AG04450 (cell line): ENCODE measurements at places on chromosomes 7 and 10.

DNA sequence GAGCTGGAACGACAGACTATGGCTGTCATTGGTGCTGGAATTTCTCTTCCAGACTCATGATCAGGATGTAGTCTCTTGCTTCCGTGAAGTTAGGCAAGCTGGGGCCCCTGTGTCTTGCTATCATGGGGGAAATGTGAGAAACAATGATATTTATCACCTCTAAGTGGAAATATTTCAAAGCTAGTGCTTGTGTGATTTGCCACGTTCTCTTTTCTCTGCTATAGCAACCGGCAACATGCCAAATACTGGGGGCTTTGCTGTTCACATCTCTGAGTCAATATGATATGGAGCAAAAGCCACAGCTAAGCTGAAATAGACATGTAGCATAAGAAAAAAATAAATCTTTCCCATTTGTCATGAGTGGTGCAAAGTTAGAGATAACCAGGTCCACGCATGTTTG, 668.2 kb upstream of the IGFBP3 start:
- no peak for DNase-seq

GRCh38 chr10:124904796-124905195, 37.1 kb upstream of the ZRANB1 start:
- no peak for DNase-seq

DNA sequence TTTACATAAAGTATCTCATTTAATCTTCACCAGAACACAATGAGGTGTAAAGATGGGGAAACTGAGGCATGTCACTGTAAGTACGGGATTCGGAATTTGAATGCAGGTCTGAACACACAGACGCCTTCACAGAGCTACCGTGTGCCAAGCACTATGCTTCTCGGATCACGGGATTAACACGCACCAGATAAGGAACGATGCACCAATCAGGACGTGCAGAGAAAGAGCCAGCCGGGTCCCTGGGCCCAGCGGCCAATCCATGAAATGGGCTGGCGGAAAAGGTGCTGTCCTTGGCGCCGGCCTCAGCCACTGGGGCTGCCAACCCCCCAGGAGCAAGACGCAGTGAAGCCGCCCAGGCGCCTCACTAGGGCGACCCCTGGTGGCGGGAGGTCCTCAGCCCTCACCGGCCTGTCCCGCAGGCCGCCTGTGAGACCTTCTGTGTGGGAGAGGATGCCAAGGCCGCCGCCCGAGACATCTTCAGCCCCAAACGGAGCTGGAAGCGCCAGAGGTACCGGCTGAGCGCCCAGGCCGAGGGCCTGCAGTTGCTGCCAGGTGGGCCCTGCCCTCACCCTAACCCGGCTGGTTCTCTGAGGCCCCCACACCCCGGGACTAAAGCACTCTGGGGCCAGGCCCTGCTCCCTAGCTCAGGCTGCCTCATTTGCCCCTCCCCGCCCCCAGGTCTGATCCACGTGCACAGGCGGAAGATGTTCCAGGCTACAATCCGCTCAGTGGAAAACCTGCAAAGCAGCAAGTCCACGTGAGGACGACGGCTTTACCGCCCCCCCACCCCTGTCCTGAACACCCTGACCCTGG, 15.6 kb downstream of the ATG9B start:
- DNase-seq, result no peak

GRCh38 chr7:130887182-130887956, 153.4 kb upstream of the KLF14 start:
- no peak for DNase-seq

GRCh38 chr7:49172639-49173038, 248.3 kb downstream of the CDC14C start:
- no peak for DNase-seq

DNA sequence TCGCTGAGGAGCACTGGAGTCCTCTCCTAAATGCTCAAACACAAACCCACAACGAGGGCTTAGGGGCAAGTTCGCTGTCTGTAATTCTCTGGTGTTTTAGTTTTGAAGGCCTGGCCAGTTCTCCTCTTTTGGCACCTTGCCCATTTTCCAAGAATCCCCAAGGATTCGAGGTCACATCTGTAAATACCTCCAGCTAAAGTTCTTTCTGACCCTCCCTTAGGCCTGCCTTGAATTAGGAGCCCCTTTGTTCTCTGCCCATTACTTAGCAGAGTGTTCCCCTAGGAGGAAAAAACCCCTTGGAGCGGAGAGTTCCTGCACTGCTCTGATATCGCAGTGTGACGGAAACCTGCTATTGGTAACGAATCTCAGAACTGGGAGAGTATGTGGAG, 743 bp upstream of the PYROXD2 start:
- no peak for DNase-seq

DNA sequence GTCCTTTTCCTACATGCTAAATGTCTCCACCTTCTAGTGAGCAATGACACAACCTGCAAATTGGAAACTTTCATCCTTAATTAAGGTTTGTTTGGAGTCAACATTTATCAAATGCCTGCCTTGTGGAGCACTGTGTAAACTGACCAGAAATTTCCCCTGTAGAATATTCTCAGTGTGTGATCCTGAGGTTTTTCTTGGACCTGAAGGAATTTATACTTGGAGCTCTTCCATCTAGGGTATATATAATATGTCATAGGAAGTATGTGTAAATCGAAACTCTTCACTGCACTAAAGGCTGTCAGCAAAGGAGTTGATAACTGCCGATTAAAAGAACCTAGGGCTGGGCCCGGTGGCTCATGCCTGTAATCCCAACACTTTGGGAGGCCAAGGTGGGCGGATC, 152.4 kb downstream of the NSUN6 start:
- no peak for DNase-seq

DNA sequence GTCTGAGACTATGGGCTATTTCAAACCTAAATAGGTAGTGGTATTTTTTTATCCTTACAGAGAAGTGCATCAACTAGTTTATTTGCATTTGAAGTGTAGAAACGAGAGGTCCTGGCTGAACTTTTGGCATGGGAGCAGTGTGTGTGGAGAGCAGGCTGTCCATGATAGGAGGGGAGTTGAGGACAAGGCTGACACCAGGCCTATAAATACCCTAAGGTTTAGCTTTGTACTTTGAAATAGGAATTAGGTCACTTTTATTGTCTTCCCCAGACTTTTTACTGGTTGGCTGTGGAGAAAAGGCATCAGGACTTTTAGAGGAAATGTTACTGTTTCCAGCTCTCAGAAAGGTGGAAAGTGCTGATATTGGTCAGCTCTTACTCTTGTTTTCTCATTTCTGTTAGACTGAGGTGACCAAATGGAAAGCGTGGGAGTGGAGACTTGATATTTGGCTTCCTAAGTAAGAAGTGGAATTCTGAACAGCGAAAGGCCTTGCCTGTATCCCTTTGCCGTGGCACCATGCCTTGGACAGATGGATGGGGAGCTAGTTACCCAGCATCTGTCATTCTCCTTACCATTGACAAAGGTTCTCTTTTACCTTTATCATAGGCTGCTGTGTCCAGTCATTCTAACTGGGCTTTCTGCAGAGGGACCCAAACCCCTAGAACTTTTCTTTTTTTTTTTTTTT, 46.0 kb downstream of the GBF1 start:
- no peak for DNase-seq

DNA sequence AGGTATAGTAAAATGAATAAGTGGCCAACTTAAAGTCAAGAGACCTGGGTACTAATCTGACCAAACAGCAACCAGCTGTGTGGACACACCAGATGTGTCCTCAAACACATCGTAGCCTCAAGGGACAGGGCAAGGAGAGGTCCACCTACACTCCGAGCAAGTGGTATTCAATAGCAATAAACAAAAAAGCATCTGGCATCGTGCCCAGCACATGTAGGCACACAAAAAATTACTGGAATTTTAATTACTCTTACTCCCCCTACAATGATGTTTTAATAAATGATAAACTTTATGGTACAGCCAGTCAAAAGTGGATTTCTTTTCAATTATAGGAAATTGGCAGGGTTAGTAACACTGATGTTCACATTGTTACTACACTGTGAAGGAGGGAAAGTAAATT, 3.5 kb upstream of the RGS10 start:
- no peak for DNase-seq

GRCh38 chr10:129381741-129382140, 85.3 kb upstream of the MGMT start:
- DNase-seq, result no peak

DNA sequence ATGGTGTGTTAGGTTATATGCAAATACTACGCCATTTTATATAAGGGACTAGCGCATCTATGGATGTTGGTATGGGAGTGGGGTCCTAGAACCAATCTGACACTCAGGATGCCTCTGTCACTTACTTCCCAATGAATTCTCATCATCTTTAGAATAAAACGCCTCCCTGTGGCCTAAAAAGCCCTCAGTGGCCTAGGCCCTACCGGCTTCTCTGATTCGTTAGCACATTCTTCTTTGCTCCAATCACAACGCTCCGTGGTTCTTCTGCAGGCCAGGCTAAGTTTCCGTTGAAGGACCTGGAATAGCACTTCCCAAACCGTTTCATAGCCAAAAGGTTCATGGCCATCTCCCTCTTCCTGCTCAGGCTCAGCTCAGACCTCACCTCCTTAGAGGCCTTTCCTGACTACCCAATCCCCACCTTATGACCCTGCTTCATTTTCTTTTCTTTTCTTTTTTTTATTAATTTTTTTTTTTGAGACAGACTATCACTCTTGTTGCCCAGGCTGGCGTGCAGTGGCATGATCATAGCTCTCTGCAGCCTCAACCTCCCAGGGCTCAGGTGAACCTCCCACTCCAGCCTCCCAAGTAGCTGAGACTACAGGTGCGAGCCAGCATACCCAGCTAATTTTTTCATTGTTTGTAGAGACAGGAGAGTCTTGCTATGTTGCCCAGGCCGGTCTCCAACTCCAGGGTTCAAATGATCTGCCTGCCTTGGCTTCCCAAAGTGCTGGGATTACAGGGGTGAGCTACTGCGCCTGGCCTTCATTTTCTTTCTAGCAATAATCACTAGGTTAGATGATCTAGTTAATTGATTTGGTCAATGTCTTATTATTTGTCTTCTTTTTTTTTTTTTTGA, 24.5 kb upstream of the YWHAG start:
- DNase-seq, result no peak

DNA sequence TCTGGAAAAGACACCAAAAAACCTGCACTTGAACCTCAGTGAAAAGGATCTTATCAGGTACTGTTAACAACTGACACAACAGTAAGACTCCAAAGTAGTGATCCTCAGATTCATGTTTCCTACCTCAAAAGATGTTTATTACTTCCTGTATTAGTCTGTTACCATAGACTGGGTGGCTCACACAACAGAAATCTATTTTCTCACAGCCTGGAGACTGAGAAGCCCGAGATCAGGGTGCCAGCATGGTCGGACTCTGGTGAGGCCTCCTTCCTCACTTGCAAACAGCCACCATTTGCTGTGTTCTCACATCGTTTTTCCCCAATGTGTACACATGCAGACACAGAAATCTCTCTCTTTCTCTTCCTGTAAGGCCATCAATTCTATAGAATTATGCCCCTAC, 154.0 kb upstream of the THSD7A start:
- no peak for DNase-seq

GRCh38 chr10:15859509-15859905, 800 bp downstream of the MINDY3 start:
- DNase-seq, result no peak

GRCh38 chr10:126439942-126440341, 51.7 kb upstream of the ADAM12 start:
- DNase-seq, result no peak

DNA sequence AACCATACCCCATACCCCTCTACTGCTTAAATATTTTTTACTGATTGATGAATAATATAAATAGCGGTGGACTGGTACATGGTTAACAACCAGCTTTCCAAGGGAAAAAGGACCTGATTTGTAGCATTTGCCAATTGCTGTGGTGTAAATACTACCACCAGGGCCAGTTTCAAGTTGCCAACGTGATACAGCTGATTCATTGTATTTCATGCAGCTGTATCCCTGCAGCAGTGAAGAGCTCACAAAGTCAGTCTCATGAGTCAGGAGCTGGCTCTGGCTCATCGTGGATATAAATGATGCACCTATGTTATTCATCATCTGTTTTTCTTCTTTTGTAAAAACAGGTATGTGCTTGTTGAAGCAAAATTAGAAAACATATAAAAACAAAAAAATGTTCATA, 15.2 kb downstream of the CALML5 start:
- no peak for DNase-seq

DNA sequence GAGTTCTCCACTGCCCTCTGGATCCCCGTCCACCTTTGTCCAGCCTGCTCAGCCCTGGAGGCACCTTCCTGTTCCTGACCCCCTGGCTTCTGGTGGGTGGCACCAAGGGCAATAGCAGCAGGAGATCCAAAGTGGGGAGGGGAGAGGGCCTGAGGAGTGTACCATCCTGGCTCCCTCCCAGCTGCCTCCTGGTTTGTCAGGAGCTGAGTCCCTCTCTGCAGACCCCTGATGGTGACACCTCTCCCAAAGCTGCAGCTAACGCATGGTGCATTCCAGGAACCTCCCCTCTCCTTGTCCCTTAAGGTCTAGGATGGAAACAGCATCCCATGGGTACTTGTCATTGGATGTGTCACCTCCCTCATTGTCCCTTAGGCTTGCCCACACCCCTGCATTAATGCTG, 39.6 kb downstream of the VSTM4 start:
- no peak for DNase-seq

GRCh38 chr7:145169908-145170307, 334.1 kb upstream of the TPK1 start:
- DNase-seq, result no peak

DNA sequence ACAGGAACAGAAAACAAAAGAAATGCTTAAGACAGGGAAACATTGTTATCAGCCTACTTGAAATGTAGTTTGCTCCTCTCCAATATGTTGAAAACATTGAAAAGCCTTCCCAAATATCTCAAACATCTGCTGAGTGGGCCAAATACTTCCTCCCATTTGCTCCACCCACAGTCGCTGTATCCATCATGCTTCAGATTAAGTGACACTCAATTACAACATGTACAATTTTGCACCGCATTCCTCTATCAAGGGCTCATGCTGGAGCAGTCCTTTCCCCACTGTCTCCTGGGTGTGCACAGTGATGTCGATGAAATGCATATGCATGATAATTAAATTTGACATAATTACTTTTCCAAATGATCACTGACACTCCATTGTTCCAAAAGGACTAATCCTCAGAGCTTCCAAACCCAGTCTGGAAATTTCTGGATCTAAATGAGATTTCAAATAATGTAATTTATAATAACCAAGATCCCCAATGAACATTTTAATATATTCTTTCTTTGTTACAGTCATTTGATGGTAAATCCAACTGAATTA, 604.6 kb downstream of the GRID1 start:
- no peak for DNase-seq

GRCh38 chr10:96588616-96589419, 2.0 kb upstream of the TM9SF3 start:
- DNase-seq, result no peak

DNA sequence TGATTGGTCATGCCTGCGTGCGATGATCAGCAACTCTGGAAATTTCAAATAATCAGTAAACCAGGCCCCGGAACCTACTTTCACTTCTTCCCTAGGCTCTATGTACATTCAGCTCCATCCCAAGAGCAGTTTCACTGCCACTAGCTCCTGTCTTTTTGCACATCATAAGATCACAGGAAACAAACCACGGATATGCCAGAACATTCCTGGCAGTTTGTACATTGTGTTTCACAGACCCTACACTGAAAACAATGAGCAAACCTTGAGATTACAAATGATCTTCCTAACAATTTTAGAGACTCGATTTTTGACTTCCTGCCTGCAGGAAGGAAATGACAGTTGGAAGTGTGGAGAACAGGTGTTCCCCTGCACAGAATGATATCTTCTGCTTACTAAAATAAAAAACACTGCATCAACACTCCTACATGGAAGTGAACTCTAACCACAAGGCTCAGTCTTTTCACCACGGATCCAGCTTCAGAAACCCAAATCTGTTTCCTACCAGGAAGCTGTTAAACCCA, 7.6 kb upstream of the TMEM236 start:
- no peak for DNase-seq

- no peak for DNase-seq
These were observed 168.9 kb downstream of the PKD1L1 start for GRCh38 chr7:47779341-47779771.

GRCh38 chr7:150736864-150737263, 354 bp upstream of the GIMAP5 start:
- DNase-seq, result no peak
